ENCODE measurements at places on chromosomes 1 and 21.
A peak's percentile ranks its signal among the peaks of the same experiment; 100 is the strongest.

DNA sequence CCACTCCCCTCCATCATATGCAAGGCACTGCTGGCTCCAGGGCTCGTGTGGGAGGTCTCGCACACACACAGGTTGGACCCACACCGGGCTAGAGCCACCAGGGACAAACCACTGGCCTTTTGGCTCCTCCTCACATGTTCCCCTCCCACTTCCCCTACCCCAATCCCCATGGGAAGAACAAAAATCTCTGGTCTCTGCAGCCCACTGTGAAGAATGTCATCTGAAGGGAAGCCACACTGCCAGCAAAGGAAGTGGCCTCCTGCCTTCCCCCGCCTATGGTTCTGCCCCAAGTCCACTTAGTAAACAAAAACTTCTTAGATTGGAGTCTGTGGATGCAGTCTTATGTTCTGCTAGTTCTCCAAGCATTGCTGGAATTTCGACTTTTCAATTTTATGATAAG is 24.2 kb downstream of the OLFML3 start:
- no peak for DNase-seq

- DNase-seq = peak; percentile 72
Observed at GRCh38 chr1:94237291-94238226, at the start of gene ARHGAP29. ARHGAP29 (minus strand) TSS chr1:94237584; CDS start chr1:94231611, 5,973 bp downstream.

- DNase-seq = no peak
Observed at GRCh38 chr1:24957016-24957807, 27.1 kb upstream of the RUNX3 start.

DNA sequence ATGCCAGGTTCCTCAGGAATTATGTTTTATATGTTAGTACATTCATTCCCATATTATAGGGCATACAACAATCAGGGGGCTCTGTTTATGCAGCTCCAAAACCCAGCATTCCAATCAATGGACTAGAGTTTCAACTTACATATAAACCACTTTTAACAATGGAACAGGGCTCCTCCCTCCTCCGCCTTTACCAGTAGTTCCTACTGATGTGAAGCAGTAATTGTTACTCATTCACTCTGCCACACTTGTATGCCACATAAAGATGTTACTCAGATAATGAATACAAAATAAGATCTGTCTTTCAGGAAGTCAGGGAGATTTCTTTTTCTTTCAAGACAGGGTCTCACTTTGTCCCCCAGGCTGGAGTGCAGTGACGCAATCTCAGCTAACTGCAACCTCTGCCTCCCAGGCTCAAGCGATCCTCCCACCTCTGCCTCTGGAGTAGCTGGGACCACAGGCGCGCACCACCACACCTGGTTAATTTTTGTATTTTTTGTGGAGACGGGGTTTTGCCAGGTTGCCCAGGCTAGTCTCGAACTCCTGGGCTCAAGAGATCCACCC is 17.1 kb downstream of the ZNF281 start:
- no peak for DNase-seq

- no peak for DNase-seq
Observed at GRCh38 chr1:37404711-37405110, 69.7 kb upstream of the ZC3H12A start.

GRCh38 chr1:246923482-246923881 is 8.3 kb downstream of the AHCTF1 start:
- no peak for DNase-seq

- no peak for DNase-seq
Observed at GRCh38 chr1:165891111-165891860, 63.9 kb downstream of the UCK2 start.

GRCh38 chr1:206833106-206833680 is 32.2 kb upstream of the IL20 start:
- no peak for DNase-seq

GRCh38 chr21:26753822-26754221 is 91.4 kb downstream of the ADAMTS1 start:
- no peak for DNase-seq

- DNase-seq = no peak
Observed at GRCh38 chr1:54173681-54174080, 20.9 kb upstream of the CDCP2 start.

DNA sequence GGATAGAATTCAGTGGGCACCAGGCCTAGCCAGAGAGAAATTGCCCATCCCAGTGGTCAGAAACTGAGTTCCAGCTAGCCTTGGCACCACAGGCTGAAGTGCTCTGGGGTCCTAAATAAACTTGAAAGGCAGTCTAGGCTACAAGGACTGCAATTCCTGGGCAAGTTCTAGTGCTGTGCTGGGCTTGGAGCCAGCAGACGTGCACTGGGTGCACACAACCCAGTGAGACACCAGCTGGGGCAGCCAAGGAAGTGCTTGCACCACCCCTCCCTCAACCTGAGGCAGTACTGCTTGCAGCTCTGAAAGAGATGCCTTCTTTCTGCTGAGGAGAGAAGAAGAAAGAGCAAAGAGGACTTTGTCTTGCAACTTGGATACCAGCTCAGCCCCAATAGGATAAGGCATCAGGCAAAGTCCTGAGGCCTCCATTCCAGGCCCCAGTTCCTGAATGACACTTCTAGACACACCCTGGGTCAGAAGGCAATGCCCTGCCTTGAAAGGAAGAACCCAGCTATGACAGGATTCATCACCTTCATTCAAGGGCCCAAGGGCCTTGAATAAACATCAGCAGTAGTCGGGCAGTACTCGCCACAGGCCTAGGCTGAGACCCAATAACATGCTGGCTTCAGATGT is 55.1 kb downstream of the OVGP1 start:
- no peak for DNase-seq

GRCh38 chr21:45264912-45265515 is 22.7 kb downstream of the POFUT2 start:
- DNase-seq = peak; percentile 25

DNA sequence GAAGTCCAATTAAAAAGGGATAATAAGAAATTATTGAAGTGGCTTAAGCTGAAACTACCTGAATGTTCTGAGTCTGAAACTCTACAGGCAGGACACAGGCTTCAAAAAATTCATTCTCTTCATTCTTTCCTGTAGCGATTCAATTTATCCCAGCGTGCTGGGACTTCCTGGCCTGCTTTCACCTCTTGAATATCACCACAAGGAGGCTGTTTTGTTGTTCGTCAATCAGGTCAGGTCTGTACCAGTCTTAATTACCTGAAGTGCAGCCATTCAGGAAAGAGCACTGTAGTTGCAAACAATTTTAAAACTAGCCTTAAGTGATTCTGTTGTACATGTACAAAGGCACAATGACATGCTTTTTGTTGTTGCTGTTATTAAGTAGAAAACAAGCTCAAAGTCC is 38.4 kb downstream of the FYB2 start:
- no peak for DNase-seq

DNA sequence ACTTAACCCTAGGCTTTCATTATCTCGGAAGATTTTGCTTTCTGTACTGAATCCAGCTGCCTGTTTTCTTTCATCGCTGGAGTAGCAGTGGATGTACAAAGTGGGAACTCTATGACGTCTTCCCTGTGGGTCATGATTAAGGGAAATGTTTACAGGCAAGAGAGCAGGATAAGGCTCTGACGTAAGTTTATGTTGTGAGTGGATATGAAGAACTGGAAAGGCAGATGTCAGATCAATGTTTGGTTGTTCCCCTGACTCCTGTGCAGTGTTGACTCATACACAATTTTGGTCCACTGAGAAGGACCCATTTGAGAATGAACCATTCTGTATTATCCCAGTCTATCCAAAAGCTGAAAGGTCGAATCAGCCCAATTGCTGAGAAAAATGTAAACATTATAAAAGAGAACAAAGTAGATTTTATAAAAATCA is 292.4 kb downstream of the GRIK1 start:
- no peak for DNase-seq

DNA sequence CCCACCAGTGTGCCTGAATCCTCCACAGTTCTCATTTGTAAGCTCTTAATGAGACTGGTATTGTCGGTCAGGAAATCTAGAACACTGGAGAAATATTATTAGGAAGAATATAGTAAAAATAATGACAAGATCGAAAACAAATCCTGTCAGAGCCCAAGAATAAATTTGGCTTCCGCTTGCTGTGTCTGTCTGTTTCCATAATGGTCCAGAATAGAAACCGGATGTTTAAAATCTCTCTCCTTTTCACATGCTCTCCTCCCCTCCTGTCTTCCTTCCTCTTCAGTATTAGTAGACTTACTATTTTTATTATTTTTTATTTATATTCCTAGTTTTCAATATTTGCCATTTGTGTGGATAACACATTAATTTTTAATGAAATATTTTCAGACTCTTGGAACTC is 187.7 kb downstream of the SDCCAG8 start:
- DNase-seq = no peak

DNA sequence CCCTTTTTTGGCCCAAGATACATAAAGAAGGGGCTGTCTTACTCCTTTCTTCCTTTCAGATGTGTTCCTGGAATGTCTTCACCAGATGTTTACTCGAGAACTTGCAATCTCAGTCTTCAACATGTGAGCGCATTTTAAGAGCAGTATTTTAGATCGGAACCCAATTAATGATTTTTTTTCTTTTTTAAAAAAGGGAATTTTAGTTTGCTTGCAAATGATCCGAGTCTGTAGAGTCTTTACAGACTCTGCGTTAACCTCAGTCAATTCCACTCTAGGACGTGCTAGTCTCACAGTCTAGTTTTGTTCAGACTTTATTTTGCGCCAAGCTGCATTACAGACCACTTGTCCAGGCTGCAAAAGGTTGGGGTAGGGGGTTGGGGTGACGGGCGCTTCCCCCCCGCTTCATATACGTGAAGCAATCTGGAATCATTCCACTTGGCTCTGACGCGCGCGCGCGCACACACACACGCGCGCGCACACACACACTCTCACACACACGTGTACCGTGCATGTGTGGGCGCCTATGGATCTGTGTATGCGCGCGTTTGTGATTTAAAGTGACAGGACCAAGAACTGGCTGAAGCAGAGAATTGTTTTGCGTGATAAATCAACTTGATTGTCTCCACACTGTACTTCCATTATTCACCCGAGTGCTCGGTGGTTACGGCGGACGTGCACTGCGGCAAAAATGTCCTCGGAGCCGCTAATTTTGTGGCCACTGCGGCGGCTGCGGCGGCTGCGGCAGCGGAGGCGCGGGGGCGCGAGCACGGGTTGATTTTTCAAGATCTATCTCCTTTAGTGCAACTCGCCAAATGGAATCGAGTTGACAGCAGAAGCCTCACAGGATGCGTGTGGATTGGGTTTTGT is 25.6 kb upstream of the NFIA start:
- peak; percentile 62 for DNase-seq

GRCh38 chr1:203797948-203798655 is 2.7 kb downstream of the ZBED6 start:
- DNase-seq = no peak

- DNase-seq = no peak
Observed at GRCh38 chr1:54124472-54124871, 28.3 kb downstream of the CDCP2 start.

- DNase-seq = no peak
Observed at GRCh38 chr1:173573596-173573995, 29.3 kb downstream of the SLC9C2 start.

GRCh38 chr1:5253036-5253435 is 598.6 kb downstream of the AJAP1 start:
- DNase-seq = no peak

DNA sequence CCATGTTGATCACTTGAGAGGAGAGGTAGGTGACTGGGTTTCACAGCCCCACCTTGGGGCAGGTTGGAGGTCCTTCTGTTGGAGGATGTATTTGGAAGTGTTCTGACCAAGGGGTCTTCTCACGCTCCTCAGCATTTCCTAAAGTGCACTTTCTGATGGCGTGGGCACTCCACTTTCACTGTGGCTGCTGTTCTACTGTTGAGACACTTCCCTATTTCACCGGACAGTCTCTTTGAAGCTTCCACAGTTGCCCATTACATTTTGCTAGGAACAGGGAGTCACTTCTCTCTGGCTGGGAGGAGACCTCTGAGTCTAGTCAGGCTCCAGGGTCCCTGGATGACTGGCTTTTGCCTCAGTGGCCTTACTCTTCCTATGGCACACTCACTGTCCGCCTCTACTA is 180.0 kb upstream of the LMO4 start:
- no peak for DNase-seq

DNA sequence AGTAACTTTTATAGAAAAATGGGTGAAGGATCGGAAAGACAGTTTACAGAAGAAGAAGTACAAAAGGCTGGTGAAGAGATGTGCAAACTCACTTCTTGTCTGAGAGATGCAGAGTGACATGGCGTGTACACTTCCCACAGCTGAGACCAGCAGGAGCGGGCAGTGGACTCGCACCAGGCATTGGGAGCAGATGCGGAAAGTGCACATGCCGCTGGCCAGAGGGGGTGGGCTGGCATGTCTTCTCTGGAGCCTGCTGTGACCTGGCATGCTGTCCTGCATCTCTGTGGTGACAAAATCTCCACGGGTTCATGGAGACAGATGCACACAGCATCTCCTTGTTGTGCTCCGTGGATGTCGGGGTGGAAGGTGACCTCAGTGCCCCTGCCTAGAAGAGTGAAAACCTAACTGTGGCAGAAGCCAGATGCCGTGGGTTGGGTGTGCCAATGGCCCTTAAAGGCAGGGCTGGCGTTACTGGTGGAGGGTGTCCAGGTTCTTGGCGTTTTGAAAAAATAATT is 128.6 kb upstream of the COL6A1 start:
- DNase-seq = peak; percentile 2

Measured in activated T-cell treated with anti-CD3 and anti-CD28 coated beads, Interleukin-2, amount 50 U/mL, for 24 hours (primary cell).